GM13977 (cell line): ENCODE measurements at places on chromosomes 5 and 9.

DNA sequence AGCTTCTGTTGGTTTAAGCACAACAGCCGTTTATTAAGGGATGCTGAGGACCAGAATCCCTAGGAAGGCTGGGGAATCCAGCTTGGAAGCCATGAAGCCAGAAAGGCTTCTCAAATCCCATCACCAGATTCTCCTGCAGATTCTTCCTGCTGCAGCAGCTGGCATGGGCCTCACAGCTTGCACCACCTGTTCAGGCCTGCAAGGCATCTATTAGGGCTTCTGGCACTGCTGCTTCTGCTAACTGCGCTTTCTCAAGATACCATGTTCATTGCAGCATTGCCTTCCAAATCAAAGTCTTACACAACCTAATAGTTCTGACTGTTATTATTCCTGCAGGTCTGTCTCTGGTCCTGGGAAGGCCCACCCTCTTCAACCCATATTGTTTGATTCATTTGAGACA is 51.2 kb upstream of the ZNF366 start:
- DNase-seq: no peak

GRCh38 chr5:62206150-62206829 is 99.7 kb upstream of the KIF2A start:
- no peak for DNase-seq

- no peak for DNase-seq
Observed at GRCh38 chr9:123099042-123099441, 65.6 kb downstream of the GPR21 start.

DNA sequence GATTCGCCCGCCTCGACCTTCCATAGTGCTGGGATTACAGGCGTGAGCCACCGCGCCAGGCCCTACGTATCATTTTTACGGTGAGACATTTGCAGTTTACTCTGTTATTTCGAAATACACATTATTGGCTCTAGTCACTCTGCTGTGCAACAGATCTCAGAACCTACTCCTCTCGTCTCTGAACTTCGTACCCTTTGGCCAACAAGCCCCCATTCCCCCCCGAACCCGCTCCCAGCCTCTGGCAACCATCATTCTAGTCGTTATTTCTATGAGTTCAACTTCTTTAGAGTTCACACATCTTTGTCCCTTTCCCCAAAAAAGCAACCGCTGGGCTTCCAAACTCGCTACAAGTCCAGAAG is 735 bp downstream of the PTGR1 start:
- DNase-seq: peak; percentile 41

GRCh38 chr5:57199866-57200265 is 26.0 kb downstream of the GPBP1 start:
- no peak for DNase-seq

DNA sequence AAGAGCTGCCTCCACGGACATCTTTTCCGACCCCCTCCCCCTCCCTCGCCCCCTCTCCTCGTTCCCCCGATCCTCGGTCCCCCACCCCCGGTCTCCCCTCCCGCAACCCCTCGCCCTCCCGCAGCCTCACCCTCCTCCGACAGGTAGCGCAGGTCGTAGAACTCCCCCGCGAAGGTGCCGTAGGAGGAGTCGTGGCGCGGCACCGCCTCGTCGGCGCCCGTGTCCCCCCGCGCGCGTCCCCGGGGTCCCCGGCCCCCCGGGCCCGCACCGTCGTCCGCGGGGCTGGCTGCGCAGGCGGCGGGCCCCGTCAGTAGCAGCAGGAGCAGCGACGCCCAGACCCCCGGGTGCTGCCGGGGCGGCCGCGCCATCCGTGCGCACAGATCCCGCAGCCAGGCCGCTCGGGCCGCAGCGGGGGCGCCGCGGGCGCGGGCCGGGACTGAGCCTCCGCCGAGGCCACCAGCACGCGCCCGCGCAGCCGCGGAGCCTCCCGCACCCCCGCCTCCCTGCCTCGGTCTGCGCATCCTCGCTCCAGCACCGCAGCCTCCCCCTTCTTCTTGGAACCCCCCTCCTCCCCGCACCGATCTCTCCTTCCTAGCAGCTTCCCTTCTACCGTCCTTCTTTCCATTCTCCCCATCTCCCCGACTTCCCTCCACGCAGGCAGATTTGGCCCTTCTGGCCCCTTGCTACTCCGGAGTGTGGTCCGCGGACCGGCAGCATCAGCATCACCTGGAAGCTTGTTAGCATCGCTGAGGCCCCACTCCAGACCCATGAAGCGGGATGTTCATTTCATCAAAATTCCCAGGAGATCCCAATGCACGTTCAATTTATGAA is at the start of gene FRRS1L:
FRRS1L (minus strand) TSS at position 479 of the 831 bp plus-strand sequence; CDS start at position 368, 111 bp downstream.
- peak; percentile 36 for DNase-seq

DNA sequence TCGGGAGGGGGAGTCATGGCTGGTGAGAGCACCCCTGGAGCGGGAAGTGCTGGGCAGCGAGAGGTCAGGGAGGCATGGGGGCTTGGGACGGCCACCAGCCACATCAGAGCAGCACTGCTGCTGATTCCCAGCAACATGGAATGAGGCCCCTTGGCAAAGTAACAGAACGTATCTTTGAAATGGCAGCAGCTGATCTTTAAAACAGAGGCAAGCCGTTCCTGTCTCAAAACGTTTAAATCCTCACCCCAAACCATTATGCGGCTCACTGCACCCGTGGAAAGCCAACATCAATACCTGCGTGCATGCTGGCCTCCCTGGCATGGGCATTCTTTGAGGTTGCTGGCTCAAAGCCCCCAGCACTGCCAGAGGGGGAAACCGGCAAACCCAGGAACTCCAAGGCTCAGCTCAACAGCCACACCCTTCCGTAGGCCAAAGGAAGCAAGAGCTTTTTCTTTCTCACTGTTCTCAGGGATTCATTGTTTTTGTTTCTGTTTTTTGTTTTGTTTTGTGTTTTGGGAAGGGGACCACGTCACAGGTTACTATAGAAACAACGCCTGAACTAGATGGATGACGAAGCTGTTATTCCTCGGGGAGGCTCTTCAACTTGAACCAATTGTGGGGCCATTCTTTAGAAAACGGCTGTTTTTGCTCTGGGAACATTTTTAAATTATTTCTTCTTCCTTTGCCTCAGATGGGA is 28.1 kb upstream of the OBP2B start:
- DNase-seq: no peak

- DNase-seq: no peak
Observed at GRCh38 chr9:130346431-130346830, 80.9 kb downstream of the HMCN2 start.

DNA sequence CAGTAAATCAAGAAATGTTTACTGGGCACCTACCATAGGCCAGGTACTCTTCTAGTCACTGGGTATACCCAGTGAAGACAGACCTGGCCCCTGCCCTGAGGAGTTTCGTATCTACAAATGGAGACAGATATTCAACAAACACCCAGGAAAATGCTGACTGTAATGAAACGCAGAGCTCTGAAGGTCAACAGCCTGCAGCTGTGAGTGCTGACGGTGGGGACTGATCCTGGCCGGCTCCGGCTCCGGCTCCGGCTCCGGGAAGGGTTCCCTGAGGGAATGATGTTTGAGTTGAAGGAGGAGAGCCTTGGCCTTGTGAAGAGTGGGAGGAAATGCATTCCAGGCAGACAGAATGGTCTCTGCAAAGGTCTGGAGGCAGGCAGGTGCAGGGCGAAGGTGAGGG is 23.1 kb downstream of the FGFR4 start:
- no peak for DNase-seq

DNA sequence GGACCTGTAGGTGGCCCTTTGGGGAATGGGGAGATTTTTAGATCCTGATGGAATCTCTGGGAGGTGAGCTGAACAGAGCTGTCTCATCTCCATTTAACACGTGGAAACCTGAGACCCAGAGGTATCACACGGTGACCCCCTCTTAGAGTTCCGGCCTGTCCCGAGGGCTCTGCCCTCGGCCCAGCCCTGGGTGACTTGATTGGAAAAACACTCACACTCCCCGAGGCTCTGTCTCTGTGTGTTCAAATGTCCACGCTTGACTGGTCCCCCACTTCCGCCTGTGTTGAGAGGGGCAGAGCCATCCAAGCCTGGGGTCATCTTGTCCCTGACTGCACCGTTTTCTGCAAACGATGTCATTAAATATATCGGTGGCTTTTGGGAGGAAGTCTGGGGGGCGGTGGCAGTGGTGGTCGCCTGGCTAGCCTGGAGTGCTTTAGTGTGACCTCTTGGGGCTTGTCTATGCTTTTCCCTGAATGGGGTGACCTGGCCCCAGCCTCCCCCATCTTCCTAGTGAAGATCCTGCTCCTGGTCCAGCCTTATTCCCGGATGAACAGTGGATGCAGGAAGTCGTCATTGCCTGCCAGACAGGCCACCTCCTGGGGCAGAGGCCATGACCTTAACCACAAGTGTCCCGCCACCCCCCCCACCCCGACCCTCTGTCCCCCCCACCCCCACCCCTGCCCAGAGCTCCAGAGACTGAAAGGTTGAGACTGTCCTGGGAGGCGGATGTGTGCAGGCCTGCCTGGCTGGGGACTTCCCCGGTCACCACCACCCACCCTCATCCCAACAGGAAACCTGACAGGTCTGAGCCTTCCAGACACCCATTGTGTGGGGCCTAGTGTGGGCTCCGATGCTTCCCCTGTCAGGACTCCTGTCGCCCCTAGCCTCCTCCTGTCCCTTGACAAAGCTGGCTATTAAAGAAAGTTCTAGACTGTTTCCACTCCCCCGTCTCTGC is 5.3 kb upstream of the DAB2IP start:
- no peak for DNase-seq

GRCh38 chr9:117160254-117160653 is 254.6 kb downstream of the ASTN2 start:
- no peak for DNase-seq

GRCh38 chr9:127667127-127667844 is 39.5 kb upstream of the CFAP157 start:
- DNase-seq: no peak

GRCh38 chr5:142826741-142827492 is 56.7 kb downstream of the ARHGAP26 start:
- no peak for DNase-seq

GRCh38 chr5:1447671-1448361 is 2.6 kb upstream of the SLC6A3 start:
- DNase-seq: no peak

DNA sequence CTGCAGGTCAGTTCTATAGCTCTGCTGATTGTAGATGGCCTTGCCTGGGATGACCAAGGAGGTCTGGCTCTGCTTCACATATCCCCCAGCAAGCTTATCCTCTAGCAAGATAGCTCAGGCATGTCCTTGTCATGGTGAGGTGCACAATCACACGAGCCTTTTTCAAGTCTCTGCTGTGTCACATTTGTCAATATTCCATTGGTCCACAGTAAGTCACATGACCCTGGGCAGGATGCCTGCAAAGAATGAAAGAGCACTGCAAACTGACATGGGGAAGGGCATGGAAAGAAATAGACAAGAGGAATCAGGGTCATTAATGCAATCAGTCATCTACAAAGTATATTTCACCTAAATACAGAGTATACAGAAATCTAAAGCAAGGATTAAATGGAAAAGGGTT is 142.0 kb downstream of the RORB start:
- DNase-seq: no peak

DNA sequence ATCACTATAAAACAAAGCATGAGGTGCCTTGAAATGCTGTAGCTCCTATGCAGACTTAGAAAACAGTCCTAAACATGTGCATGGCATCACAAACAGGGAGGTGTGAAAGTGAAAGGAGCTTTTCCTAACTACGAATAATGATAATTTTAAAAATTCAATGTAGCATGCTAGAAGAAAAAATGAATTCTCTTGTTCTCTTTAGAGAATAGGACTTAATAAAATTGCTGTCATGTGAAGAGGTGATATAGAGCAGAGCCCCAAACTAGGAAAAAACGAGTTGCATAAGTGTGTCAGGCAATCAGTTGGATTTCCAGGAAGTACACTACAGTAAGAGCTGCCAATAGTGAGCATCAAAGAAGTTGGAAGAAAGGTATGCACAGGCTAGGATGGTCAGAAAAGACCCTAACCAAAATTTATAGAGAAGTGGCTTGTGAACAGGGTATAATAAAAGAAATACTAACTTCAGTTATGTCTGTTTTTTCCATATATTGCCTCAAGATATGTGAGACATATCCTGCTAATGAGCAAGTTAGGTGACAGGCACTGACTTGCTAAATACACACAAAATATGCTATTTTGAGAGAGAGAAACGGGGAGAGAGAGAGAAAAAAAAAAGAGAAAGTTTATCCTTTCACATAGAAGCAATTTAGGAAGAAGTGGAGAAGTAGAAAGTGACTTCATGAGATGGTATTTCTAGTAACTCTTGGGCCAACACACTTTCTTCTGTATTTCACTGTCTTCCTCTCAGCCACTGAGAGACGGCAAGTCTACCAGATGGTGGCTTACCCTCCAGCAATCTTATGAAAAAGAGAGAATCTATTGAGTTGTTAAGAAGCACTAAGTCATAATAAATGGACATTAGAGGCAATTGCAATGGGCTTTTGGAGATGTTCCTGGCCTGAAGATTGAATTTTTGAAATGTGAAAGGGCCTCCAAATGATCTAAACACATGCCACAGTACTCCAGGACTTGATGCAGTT is 18.0 kb downstream of the ITGA2 start:
- DNase-seq: no peak

DNA sequence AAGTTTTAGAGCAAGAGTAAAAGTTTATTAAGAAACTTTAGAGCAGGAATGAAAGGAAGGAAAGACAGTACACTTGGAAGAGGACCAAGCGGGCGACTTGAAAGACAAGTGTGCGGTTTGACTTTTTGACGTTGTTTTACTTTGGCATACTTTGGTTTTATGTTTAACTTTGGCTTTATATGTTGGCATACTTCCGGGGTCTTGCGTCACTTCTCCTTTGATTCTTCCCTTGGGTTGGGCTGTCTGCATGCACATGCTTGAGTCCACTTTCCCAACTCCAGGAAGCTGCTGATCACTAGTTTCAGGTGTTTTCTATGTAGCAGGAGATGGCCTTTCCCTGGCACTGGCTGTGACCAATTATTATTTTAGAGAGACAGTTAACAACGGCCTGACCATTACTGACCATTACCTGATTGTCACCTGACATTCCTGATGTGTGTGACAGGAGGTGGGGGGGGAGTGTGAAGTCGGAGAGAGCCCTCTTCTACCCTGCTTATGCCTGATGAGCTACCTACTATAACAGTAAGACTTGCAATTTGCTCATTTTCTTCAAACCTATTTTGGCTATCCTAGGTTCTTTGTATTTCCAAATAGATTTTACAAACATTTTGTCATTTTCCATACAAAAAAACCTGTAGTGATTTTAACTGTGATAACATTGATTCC is 45.5 kb downstream of the TNFSF8 start:
- no peak for DNase-seq

GRCh38 chr5:142293486-142293885 is 31.3 kb downstream of the SPRY4 start:
- no peak for DNase-seq

DNA sequence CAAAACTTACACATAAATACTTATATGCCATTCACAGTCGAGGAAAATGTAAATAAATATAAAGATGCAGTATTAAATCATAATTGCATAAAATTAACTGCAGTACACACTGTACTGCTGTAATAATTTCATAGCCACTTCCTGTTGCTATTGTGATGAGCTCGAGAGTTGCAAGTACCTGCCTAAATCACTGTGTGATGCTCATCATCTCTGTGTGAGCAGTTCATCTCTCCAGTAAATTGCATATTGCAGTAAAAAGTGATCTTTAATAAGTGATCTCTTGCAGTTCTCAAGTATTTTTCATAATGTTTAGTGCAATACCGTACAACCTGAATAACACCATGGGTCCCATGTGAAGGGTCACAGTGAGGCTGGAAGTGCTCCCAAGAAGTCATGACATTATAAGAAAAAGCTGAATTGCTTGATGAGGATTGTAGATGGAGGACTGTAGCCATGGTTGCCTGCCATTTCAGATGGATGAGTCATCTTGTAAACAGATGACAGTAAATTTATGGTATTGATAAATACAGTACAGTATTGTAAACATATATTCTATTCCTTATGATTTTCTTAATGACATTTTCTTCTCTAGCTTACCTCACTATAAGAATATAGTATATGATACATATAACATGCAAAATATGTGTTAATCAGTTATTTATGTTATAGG is 34.9 kb downstream of the SYK start:
- no peak for DNase-seq
